ENCODE measurements at places on chromosomes 3 and 15.

DNA sequence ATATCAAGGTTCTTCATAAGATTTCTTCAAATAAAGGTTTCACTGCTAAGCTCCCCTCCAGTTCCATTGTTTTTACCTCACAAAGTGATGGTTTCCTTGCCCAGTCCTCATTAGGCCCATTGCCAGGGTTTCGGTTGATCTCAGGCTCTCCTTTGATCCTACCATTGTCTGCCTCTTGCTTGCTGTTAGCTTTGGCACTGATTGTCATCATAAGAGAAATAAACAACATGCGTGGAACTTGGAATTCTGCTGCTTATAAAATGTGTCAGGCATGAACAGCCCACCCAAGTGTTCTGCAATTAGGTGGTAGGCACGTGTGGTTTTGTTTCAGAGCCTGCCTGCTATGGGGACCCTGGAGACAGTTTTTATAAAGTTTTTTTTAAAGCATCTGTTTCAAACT is 107.6 kb upstream of the BFSP2 start:
- no peak for DNase-seq

- DNase-seq: no peak
Measured at GRCh38 chr15:89457086-89457485, 39.3 kb downstream of the RHCG start.

GRCh38 chr3:129829640-129830039 is 63.9 kb downstream of the TMCC1 start:
- DNase-seq: peak; percentile 61

GRCh38 chr3:32919920-32920319 is 31.5 kb upstream of the CCR4 start:
- DNase-seq: no peak

- DNase-seq: no peak
Measured at GRCh38 chr3:28994161-28994905, 286.5 kb upstream of the RBMS3 start.

- no peak for DNase-seq
Measured at GRCh38 chr15:68676011-68676605, 97.3 kb downstream of the CORO2B start.

DNA sequence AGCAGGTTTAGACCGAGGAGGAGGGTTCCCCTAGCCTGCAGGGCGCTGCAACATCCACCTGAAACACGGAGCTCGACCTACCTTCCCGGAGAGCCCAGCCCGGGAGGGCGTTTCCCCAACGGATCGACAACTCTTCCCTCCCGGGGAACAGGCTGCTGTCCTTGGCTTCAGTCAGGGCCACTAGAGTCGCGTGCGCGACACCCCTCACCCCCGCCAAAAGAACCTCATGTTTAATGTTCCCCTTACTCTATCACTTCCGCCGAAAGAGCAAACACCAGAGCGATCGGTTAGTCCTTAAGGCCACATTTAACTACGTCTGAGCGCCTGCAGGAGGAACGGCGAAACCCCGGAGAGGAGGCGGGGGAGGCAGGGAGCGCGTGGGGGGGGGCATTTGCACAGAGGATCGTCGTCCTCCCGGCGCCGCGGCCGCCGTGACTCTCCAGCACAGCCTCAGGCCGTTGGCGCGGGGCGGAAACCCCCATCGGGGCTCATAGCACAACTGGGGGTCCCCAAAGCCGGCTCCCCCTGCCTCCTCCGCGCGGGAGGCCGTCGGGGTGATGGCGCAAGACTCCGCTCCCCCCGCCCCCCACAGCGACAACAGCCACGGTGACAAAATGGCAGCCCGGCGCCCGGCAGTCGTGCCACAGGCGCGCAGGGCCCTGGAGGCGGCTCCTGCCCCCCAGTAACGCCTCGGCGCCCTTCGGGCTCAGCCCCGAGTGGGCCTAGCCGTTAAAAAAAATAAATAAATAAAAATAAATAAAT is 3.2 kb downstream of the ANP32A start:
- DNase-seq: no peak

DNA sequence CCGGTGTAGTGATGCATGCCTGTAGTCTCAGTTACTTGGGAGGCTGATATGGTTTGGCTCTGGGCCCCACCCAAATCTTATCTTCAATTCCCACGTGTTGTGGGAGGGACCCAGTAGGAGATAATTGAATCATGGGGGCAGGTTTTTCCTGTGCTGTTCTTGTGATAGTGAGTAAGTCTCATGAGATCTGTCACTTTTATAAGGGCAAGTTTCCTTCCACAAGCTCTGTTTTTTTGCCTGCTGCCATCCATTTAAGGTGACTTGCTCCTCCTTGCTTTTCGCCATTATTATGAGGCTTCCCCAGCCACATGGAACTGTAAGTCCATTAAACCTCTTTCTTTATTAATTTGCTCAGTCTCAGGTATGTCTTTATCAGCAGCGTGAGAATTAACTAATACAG is 566.7 kb upstream of the NECTIN3 start:
- DNase-seq: no peak

DNA sequence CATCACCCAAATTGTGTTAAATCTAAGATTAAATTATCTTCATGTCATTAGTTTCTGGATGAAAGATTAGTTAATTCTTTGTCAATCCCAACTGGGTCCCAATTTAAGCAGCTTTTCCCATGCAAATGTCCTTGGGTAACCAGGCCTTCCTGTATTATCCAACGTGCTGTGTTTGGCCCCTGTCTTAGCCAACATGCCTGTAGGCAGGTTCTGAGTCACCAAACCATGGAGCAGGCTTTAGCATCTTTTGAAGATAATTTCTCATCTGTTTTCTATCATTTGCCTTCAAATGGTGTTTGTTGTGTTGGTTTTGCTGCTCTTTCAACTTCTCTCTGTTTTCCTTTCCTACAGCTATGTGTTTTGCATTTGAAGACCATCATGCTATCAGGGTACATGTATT is 216.2 kb downstream of the ITPR1 start:
- DNase-seq: no peak

DNA sequence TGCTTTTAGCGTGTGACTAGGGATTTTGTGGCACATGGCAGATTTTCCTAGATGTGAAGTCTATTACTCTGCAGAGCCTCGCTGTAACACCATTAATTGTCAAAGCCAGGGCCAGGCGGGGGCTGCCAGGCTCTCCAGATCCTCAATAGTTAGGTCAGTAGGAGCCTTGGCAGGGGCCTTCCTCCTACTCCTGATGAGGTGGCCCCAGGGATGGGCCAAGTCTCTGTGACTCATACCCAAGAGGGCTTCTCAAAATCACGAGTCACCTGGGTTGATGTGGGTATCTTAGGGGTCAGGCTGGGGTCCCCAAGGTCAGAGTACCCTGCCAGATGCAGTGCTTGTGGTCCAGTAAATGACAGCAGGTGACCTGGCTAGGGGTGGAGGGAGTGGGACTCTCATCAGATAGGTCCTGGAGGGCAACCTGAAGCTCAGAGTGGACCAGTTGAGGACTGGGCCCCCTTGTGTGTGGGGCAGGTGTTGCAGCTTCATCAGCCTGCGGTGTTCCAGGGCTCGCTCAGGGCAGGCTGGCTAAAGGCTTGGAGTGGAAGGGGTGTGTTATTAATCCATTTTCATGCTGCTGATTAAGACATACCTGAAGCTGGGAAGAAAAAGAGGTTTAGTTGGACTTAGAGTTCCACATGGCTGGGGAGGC is 88.5 kb upstream of the MYZAP start:
- no peak for DNase-seq

GRCh38 chr3:189094539-189094938 is 77.2 kb upstream of the TPRG1 start:
- DNase-seq: no peak

- no peak for DNase-seq
Measured at GRCh38 chr15:78023865-78024518, 53.5 kb downstream of the TBC1D2B start.
